Motor neuron (in vitro differentiated cells): ENCODE measurements at places on chromosomes 13 and 19. TPM values are rescaled to one million over a fixed set of nuclear protein-coding genes. Genes with fewer than 3 reads are reported as not detected.

DNA sequence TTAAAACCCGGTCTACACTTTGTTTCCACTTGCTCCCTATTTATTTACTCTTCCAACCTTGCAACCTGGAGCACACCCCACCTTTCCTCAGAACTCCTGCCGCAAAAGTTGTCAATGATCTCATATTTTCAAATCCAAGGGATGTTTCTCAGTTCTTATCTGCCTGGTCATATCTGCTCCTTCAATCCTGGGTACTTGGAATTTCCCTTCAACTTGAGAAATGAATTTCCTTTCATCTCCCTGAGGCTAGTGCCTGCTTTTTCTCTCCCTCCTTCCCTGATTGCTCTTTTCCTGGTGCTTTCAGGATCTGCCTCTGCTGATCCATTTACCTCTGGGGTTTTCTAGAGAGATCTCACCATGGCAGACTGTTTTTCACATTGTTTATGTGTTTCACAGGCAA, 154.8 kb upstream of the IRS2 start:
- no peak for ATAC-seq

DNA sequence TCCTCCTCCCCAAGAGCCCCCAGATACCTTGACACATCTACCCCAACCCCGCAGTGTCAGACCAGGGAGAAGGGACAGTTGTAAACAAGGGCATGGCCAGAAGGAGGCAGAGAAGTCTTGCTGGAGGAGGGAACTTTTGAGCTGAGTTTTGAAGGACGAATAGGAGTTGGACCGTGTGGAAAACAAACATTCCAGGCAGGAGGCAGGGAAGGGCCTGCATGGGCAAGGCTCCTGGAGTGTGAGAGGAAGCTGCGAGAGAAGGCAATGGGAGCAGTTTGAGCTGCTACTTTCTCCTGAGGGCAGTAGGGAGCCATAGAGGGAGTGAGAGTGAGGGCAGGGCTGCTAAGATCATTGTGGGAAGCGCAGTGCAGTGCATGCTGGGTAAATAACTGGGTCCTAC, 23.3 kb downstream of the IL12RB1 start:
- ATAC-seq: peak; percentile 27

- no peak for ATAC-seq
Measured at GRCh38 chr19:12733369-12734214, 892 bp downstream of the TRIR start.

The CEACAM19 gene
- total RNA-seq: 3.2 and 4.4 TPM in 2 replicates

The CYP2S1 gene
- total RNA-seq: 0.13 and 0.73 TPM in 2 replicates

The SH2D3A gene
- 0.21 and 0.32 TPM in 2 replicates for total RNA-seq
